ENCODE measurements at places on chromosomes 2 and 18.

DNA sequence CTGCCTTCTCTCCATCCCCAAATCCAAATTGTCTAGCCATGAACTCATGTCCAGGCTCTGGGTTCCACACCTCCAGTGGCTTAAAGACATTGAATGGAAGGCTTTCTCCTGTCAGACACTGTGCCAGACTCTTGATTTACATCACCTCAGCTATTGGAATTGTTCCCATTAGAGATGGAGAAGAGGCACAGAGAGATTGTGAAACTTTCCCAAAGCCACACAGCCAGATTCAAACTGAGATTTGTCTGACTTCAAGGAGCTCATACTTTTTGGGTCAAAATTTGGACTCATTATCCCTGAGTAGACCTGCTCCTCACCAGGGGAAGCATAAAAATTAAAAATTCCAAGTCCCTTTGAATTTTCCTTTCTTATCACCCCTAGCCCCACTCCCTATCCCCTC, 18.9 kb upstream of the MYO3B start:
- no peak for DNase-seq

DNA sequence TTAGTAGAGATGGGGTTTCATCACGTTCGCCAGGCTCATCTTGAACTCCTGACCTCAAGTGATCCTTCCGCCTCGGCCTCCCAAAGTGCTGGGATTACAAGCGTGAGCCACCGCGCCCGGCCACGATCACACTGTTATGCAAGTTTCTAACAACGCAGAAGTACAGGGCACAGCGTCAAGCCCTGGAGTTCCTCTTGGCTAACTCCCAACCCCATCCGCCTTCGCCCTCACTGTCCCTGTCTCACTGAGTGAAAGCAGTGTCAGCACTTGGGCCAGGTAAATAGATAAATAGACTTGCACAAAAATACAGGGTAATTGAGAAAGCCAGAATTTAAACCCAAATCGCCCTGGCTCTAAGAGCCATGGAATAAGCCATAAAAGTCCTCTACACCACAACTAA, 111.7 kb downstream of the ACVR1 start:
- no peak for DNase-seq

DNA sequence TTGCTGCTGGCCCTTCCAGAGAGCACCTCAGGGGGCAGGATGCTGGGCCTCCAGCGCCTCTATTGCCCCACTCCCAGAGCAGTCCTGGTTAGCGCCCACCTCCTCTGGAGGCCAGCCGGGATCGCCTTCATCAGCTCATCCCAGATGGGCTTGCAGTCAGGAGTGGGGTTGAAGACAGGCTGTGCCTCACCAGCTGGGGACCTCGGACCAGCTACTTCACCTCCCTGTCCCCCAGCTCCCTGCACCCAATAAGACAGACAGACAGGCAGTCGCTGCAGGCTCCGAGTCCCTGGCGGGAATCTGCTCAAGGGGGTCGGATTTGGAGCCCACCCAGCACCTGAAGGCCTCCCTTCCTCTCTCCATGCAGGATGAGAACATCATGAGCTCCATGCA, 18.9 kb upstream of the FAHD2A start:
- peak; percentile 69 for DNase-seq

DNA sequence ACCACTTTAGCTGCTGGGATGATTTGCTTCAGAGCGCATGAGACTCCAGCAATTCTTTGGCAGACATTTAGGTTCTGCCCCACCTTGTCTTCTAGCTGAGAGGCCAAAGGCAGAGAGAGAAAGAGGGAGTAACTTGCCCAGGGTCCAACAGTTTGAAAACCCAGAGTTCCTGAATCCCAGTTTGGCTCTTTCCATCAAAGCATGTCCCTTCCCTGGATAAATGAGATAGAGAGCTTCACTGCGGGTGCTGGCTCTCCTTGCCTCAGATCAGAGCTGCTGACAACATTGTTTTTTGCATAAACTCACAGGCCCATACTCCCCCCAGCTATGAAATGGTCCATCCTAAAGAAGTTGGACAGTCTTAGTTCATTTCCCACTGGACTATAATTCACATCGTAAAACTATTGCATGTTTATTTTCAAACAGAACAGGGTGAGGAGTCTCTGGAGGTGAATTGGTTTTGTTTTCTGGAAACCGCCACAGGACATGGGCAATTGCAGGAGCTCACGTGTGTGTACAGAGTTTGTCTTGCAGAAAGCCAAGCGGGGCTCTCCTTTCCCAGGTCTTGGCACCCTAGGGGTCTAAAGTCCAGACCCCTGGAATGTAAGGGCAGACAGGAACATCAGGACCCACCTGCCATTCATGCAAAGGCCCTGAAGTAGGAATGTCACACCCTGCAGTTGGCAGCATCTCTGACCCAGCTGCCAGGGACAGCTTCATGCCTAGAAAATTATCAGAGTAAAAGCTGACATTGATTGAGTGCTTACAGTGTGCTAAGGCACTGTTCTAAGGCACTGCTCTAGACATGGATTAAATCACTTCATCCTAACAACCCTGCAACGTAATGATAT, 25.0 kb upstream of the SLC14A2 start:
- no peak for DNase-seq

DNA sequence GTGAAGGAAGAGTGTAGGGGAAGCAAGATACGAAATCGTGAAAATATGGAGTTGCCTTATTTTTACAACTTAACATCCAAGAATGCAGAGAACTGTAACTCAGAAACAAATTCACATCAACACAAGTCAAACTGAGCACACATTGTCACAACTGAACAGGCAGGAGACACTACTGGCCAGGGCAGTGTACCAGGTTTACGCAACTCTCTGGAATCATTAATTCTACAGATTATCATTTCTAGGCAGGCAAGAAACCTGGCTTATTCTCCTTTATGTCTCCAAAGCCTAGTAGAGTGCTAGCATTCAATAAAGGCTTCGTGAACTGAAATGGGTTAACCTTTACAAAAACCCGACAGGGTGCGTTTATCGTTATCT, 584 bp downstream of the COA5 start:
- no peak for DNase-seq

GRCh38 chr2:128421286-128421685, 102.6 kb upstream of the HS6ST1 start:
- DNase-seq, result peak; percentile 61

DNA sequence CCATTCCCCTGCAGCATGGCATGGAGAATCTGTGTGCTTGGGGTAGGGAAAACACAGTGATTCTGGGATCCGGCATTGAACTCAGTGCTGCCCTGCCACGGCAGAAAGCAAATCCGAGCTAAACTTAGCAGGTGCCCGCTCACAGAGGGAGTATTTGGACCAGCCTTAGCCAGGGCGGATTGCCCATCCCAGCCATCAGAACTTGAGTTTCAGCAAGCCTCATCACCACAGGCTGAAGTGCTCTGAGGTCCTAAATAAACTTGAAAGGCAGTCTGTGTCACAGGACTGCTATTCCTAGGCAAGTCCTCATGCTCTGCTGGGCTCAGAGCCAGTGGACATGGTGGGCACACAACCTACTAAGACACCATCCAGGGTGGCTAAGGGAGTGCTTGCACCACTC, 86.2 kb upstream of the YPEL5 start:
- no peak for DNase-seq

- DNase-seq, result no peak
These were observed 852.0 kb downstream of the BCL11A start for GRCh38 chr2:59701271-59701994.

- DNase-seq, result no peak
These were observed 207.7 kb downstream of the BCL2 start for GRCh38 chr18:63111671-63112402.

- DNase-seq, result no peak
These were observed 171.8 kb downstream of the CDH2 start for GRCh38 chr18:28005164-28005563.

DNA sequence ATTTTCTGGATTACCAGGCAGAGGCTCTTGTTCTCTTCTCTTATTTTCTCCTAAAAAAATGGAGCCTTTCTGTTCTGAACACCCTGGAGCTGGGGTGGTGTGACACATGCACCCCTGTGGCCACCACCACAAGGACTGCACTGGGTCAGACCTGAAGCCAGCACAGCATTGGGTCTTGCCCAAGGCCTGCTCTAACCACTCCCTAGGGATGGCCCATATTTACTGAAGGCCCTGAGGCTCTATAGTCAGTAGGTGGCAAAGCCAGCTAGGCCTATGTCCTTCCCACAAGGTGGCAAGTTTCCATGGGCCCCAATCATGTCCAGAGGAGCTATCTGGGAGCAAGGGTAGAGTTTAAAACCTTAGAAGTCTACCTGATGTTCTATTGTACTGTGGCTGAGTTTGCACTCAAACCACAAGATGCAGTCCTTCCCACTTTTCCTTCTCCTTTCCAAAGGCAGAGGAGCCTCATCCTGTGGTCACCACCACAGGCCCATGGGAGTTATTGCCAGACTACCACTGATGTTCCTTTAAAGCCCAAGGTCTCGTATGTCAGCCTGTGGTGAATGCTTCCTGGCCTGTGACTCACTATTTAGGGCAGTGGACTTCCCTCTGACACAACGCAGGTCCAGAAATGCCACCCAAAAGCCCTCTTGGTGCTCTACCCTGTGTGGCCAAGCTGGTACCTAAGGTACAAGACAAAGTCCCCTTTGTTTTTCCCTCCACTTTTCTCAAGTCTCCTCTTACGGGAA, 15.0 kb upstream of the FMNL2 start:
- no peak for DNase-seq

- DNase-seq, result no peak
These were observed 138.4 kb upstream of the CCDC68 start for GRCh38 chr18:55097456-55098170.

DNA sequence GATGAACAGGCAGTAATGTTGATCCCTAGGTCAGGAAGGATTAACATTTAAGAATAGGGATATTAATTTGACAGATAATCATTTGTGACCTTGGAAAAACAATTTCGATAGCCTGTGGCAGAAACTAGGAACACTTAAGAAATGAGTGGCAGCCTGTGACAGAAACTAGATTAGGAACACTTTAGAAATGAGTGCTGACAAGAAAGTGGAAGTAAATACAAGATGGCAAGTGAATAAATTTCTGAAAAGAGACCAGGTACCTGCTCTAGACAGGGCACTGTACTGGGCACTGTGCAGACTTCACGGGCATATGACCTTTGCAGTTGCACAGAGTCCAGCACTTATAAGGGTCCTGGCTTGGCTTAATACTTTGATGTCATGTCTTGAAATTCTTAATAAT, 5.5 kb upstream of the HNRNPA3 start:
- no peak for DNase-seq

DNA sequence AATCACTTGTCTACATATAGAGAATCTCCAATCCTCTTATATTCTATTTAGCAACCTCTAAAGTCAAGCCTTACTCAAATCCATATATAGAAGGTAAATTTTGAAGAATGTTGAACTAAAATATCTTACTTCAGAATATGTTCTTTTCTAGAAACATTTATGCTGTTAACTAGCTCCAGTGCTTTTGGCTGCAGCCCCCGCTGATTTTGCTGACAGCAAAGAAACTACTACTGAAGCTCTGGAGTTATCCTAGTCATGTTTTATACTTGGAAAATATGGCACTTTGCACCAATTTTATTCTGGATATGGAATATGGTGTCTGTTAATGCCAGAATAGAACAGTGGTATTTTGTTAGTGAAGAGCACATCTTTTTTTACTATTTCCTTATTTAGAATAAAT, 212.4 kb upstream of the FSIP2 start:
- DNase-seq, result no peak

Data from spleen (tissue), 13 donors.